SK-N-SH (cell line): ENCODE measurements at places on chromosomes 2 and 18.
A peak's percentile ranks its signal among the peaks of the same experiment; 100 is the strongest.

- DNase-seq, result no peak
Observed at GRCh38 chr2:44273596-44273995, 1.7 kb upstream of the SLC3A1 start.

GRCh38 chr2:105308382-105309146, 21.0 kb downstream of the TGFBRAP1 start:
- no peak for DNase-seq

DNA sequence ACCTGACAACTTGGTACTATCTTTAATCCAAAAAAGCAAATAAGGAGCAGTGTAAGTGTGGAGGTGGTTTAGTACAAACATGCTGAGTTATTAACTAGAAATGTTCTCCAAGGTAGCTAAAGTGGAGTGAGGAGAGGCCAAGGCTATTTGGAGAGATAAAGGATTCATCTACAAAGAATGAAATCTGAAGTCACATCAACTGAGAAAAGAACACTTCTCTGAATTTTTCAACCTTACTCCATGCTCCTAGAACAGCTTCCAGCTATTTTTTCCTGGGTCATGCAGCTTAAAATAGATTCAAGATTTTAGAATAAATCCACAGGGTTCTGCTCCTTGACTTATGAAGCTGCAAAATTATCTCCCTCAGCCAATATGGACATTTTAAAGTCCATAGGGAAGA, 18.7 kb downstream of the IMMT start:
- DNase-seq, result no peak

DNA sequence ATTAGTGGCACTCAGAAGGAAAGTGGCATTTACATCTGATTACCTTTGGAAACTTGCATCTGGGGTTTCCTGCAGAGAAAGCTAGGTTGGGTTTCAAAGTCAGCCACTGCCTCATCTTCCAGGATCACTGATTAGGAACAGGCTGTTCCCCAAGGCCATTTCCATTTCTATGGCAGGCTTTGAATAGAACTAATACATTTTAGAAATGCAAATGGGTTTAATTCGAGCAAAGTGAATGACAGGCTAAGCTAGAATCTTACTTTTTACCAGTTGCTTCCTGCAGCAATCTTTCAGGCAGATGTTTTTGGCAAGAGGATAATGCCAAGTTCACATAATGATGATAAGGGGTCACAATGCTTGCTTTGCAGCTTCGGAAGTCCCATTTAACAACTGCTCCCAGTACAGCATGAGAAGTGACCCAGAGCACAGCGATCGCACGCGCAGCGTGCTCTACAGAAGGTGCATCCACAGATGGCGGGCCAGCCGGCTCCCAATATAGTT, 336.7 kb downstream of the LPIN1 start:
- DNase-seq, result peak; percentile 81

GRCh38 chr2:10465910-10466309, 17.8 kb upstream of the ODC1 start:
- DNase-seq, result no peak

GRCh38 chr2:105179469-105180372, 61.8 kb upstream of the GPR45 start:
- peak; percentile 28 for DNase-seq

GRCh38 chr18:48200631-48201336, 208.4 kb downstream of the ZBTB7C start:
- DNase-seq, result no peak

- DNase-seq, result no peak
Observed at GRCh38 chr2:207136874-207137273, 28.9 kb downstream of the KLF7 start.

DNA sequence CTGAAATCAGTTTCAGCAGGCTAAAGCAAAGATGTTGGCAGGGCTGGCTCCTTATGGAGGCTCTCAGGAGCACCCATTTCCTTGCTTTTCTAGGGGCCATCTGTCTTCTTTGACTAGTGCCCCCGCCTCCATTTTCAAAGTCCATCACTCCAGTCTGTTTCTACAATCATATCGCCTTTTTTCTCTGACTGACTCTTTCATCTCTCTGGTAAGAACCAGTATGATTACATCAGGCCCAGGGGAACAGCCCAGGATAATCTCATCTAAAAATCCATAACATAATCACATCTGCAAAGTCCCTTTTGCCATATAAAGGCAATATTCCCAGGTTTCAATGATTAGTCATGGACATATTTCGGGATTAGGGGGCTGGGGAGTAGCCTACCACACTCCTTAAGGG, 57.0 kb downstream of the CUL3 start:
- DNase-seq, result no peak

DNA sequence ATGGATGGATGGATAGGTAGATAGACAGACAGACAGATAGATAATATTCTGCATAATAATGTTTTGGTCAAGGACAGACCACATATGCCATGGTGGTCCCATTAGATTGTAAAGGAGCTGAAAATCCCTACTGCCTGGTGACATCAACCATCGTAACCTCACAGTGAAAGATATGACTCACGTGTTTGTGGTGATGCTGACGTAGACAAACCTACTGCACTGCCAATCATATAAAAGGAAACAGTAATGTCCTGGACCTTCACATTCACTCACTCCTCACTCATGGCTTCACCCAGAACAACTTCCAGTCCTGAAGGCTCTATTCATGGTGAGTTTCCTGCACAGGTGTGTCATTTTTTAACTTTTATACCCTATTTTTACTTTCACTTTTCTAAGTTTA, 202.9 kb upstream of the TPO start:
- DNase-seq, result no peak

GRCh38 chr2:135742325-135742757, 686 bp downstream of the UBXN4 start:
- no peak for DNase-seq

DNA sequence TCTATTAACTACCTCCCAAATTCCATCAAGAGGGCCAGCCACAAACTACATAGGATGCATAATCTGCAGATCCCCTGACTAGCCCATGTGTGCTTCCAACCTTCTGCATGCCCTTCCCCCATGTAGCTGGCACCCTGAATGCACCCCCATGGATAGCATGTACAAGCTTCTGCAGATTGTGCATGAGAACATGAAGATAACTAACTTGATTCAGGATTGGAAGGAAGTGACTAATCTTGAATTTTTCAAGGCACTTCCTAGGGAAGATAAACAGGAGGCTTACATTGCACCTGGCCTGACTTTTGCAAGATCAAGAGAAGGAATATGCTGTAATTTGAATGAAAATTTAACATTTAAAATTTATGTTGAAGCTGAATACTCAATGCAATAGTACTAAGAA, 66.7 kb downstream of the CDC42EP3 start:
- DNase-seq, result no peak

DNA sequence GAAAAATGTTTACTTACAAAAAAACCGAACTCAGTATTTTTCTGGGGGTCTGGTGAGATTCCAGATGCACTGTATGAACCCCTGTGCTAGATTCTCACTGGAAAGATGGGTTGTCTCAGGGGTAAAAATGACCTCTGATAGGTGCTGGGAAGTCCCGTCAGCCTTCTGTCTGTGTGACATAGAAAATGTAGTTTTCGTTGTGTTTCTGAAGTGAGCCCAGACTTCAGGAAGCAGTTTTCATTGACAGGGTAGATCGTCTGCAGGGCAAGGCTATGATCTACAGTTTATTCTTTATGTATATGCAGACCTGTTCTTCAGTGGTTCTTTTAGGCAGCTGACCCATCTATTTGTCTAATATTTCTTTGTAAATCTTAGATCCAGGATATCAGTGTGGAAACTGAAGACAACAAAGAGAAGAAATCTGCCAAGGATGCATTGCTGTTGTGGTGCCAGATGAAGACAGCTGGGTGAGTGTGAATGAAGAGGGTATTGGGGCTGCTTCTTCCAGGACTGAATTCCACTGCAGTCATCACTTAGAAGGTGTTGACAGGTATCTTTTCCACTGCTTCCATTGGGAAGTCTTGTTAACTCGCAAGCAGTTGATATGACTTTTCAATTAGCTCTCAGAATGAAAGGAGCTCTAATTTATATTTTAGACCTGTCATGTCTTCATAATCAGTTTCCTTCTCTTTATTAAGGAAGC, 107.5 kb upstream of the EML6 start:
- no peak for DNase-seq

DNA sequence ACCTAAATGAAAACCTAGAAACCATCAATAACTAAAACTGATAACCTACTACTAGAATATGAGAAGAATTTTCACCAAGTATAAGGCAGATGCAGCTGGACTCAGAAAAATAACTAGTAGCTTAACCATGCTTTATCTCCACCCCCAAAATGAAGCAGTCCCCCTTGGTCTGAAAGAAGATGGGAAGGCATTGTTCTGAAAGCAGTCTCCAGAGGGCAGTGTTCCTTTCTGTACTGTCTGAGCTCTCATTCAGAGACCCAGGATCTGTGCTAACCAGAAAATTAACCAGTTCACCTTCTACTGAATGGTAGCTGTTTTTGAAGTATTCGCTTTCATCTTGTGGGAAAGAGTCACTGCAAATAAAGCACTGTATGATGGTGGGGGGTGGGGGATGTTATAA, 273.0 kb downstream of the PDE11A start:
- DNase-seq, result peak; percentile 38

DNA sequence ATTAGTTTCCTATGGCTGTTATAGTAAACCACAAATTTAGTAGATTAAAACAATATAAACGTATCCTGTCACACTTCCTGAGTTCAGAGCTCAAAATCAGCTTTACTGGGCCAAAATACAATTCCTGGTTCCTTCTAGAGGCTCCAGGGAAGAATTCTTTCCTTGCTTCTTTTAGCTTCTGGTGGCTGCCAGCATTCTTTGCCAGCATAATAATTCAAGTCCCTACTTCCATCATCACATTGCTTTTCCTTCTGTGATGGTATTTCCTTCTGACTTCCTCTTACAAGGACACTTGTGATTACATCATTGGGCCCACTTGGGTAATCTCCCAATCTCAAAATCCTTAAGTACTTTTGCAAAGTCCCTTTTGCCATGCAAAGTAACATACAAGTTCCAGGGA, 40.6 kb downstream of the MOB4 start:
- DNase-seq, result no peak

GRCh38 chr2:32901313-32901712, 45.4 kb upstream of the LTBP1 start:
- DNase-seq, result no peak

DNA sequence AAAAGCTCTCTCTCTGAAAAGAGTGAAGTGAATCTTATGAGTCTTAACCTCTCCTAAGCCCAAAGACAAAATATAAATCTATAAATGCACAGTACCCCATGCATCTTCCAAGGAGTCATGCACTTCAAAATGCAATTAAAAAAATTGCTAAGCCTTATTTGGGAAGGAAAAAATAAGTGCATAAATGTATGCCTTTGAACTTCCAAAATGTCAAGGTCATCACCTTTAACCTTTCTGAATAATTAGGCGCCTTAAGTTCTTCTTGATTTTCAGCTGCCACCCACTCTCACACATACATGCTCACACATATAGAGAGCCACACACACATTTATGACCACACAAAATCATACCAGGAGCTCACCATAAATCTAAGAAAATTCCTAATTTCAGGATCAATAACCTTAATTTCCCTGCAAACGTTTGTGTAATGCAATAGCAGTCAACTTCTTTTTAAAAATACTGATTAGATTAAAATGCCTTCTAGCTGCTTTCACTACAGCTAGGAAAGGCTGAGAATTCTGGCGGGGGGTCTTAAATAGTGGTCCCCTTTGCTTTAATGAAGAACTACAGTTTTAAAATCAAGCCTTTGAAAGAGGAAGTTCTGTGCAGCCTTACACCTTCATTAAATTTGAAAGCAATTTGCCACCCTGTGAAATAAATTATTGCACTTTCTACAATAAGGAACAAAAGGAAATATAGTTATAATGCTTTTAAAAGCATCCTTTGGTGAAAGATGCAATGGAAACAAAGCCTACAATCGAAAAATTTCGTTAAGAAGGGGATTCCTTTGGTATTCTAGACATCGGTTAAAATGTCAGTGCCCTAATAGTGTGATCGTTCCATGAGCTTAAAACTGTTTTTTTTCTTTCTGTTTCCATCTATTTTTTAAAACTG, 3.6 kb downstream of the HOXD11 start:
- DNase-seq, result no peak

- DNase-seq, result no peak
Observed at GRCh38 chr2:150621526-150622213, 134.2 kb upstream of the RND3 start.

GRCh38 chr2:219025637-219026585, 15.4 kb downstream of the CFAP65 start:
- DNase-seq, result no peak

DNA sequence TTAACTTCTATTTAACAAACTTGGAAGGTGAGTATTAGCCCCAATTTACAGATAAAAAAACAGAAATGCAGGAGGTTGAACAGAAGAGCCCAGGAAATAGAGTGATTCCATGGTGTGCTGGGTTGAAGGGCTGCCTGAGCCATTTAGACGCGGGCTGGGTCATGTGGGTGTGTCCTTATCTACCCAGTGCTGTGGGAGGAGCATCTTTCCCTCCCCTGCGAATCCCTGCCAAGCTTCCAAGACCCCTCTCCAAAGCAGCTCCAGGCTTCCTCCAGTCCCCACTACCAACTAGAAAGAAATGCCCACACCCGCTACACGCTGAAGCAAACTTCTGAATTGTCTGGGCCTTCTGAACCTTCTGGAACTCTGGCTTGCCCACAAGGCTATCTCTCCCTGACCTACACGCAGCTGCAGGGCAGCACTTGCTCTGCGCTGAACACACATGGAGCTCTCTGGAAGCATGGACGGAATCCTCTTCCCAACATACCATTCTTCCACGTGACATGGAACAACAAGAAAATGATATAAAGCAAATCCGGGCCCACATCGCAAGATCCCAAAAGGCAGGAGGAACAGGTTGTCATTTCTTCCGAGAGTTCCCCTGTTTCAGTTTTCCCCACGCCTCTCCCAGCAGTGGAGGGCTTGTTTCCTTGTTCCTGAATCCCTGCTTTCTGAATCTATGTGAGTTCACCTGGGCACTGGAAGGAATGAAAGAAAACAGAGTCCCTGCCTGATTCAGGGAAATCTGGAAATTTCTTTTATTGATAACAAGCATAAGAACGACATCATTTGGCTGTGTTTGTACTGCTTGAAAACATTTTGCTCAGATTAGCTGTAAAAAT, 562.7 kb upstream of the ID2 start:
- DNase-seq, result no peak

GRCh38 chr2:83873110-83873509, 586.0 kb downstream of the SUCLG1 start:
- DNase-seq, result no peak

DNA sequence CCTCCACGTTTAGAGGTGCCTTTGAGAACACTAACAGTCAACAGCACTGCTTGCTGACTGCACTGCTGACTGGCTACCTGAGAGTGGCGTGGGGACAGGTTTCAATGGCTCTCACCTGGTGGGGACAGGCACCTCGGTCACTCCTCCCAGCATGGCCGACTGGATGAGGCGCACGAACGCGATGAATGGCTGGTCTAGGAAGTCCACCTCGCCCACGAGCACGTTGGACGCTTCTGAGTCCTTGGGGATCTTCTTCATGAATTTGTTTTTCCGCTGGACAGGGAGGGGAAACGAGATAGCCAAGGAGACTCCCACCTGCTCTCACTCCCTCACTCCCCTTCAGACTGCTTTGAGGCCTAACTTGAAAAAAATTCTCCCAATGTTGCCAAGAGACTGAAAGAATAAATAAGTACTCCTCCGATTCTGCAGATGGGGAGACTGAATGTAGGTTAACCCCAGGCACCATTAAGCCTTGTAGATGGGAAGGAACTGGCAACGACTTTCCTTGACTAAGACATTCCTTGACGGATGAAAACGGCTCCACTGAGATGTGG, 57.3 kb downstream of the MTHFD2 start:
- no peak for DNase-seq
